ENCODE measurements at places on chromosomes 11 and 22. TPM values are rescaled to one million over a fixed set of nuclear protein-coding genes. Genes with fewer than 3 reads are reported as not detected.

The OR5M10 gene
- not detected for total RNA-seq

The FAT3 gene
- 3.0 TPM for total RNA-seq

The MRGPRX2 gene
- total RNA-seq: not detected

The OLFML1 gene
- 14.9 TPM for total RNA-seq

The YPEL1 gene
- 7.4 TPM for total RNA-seq

The NNMT gene
- 183 TPM for total RNA-seq

The OR52I2 gene
- not detected for total RNA-seq

The AGBL2 gene
- total RNA-seq: 0.43 TPM

The MS4A1 gene
- 0.38 TPM for total RNA-seq

The TSGA10IP gene
- not detected for total RNA-seq

Measured in right cardiac atrium (tissue), 5 donors.